ENCODE measurements at places on chromosomes 5 and 9.
A peak's percentile ranks its signal among the peaks of the same experiment; 100 is the strongest.

DNA sequence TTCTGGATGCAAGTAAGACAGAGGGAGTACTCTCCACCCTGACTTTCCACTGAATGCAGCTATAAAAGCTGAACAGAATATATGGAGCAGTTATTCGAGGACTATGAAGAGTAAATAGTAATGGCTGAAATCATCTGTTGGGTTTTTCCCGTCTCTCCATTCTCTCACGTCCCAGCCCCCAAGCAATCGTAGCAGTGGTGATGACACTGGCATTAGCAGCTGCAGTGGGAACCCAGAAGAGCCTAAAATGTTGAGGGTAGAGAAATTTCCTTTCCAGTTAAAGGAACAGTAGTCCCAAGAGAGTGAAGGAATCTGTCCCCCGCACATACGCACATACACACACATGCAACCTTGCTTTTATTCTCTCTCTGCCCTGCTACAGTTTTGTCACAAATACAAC lies 33.2 kb downstream of the MED27 start:
- no peak for DNase-seq

GRCh38 chr9:36318212-36318802 lies 60.1 kb upstream of the GNE start:
- DNase-seq = no peak

- no peak for DNase-seq
These were observed 139.2 kb upstream of the LHFPL2 start for GRCh38 chr5:78787783-78788182.

GRCh38 chr5:158809310-158809850 lies 290.3 kb downstream of the EBF1 start:
- DNase-seq = no peak

DNA sequence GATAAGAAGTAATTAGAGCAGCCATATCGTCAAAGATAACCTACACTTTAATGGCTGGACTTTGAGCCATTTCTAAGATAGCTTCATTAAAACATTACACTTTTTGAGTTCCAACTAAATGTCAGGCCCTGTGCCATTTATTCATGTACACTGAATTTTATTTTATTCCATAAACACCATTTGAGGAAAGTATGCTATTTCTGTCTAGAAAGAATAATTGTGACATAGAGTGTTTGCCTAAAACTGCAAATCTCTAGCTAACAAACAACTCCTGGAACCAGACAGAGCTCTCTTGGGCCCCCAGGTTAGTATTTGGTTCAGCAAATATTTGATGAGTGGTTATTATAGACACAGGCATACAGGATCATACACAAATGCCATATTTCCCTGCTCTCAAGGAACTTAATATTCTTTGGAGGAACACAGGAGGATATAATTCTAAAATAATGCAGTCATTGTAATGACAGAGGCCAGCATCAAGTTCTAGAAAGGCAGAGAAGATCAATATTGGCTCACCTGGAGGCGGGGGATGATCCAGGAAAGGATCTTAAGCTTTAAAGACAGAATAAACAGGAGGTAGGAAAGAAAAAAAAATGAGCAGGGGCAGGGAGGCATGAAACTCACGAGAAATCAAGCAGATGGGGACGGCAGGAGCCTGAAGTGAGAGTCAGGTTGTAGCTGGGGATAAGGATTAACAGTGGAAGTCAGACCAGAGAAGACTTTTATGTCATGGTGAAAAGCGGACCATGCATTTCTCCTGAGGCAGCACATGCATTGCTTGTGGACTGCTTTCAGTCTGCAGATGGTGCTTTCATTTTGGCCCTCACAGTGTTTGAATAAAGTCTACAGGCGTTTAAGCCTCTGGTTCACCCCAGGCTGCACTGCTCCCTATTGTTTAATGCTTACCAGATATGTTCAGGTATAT lies 127.7 kb downstream of the GCNT1 start:
- peak; percentile 17 for DNase-seq

DNA sequence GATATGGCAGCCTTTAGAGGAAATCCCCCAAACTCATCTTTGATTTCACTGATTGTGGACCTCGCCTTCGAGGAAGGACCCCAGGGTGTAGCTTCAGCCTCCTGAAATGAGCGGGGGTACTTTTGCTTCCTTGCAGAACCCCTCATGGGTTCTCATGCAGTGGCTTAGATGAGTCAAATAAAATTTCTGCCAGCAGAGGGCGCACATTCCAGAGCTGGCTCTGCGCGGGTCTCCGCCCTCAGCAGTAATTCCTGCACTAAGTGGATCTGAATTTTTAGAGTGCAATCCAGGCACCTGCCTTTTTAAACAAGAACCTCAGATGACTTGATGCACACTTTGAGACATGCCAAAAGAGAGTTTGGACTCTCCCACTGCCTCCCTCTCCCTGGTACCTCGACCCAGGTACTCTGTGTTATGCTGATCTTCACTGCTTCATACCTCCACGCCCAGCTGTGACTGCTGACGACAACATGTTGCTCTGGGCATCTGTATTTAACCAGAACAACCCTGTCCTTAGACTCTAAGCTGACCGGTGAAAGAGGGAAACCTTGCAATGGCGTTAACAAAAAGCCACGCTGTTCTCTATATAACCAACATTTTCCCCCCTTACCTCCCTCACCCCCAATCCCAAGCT lies 7.3 kb downstream of the EGFLAM start:
- DNase-seq = no peak

DNA sequence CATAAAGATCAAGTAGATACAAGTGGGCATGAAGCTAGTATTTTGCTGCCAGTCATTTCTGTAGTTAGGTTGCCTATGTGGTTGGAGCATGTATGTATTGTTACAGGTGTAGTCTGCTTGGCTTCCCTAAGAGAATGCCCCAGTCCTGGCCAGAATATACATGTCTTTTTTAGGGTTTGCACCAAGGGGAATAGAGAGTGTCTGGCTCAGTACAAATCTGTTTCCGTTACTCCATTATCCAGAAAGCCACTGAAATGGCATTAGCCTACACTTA lies 23.2 kb downstream of the TGFBR1 start:
- no peak for DNase-seq

GRCh38 chr9:120935383-120935857 lies 8.8 kb upstream of the TRAF1 start:
- peak; percentile 85 for DNase-seq

DNA sequence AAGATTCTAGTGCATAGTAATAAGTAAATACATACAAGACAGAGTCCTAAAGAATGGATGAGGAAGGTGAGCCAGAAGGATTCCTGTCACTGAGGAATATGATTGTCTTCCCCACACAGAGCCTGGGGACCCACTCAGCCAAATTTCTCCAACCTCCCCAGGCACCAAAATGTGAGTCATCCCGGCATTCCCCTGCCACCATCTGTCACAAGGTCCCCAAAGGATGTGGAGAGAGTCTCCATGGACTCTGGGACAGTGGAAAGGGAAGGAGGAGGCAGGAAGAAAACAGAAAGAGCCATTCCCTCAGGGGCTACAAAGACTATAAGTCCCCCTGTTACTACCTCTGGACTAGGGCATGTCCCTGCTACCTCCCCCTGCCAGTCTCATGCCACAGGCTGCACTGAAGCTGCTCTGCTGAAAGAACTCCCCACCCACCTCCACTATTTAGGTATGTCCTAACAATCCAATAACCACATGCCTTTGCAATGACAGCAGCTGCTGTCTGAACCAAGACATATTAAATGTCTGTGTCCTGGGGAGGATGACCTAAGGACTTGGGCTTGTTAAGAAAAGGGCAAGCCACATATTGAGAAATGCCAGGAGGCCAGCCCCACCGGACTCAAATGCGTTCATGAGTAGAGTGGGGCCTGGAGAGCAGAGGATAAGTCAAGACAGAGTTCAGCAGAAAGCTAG lies 10.7 kb upstream of the OR5C1 start:
- DNase-seq = no peak

DNA sequence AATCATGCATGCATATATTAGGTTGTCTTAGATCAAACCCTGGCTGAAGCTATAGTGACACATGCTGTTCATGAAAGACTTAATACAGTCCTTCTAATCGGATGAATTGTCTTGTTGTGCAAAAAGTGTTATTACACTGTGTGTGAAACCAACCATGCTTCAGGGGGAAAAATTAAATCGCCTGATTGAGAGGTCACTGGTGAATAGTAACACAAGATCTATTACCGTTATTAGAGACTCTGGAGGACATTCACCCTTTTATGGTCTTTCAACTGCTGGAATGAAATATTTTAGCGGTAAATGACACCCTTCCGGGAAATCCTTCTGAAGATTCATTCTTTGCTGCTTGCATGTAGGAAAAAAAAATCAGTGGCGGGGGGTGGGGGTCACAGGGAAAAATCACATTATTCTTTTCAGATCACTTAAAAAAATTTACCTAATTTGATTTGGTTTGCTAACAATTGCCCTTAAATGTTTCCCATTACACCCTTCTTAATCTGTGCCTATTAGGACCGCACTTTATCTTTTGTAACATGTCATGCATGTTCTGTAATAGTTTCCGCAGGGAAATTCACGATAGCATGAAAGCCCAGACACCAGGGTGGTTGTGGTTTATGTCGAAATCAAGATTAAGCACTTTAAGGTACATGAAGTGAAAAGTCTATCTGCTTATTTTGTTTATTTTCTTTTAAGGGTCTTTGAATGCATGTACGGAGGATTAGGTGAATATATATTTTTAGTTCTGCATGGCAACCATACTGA lies 120.6 kb downstream of the FOCAD start:
- no peak for DNase-seq

DNA sequence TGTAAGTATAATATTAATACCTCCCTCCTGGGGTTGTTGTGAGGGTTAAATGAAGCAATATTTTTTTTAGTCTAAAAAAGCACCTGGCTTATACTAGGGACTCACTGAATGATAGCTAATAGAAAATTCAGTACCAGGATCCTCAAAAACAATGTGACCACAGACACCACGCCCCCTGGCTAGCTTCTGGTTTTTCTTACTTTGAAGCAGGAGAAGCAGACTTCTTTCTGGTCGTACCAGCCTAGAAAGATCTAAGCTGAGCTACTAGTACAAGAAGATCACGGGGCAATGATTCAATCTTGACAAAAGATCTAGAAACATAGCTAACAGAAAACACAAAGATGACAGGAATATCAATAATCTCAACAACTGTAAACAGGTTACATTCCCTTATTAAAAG lies 218.5 kb upstream of the SLC30A5 start:
- no peak for DNase-seq

- DNase-seq = no peak
These were observed 20.8 kb upstream of the GTF3C5 start for GRCh38 chr9:133009906-133010582.

DNA sequence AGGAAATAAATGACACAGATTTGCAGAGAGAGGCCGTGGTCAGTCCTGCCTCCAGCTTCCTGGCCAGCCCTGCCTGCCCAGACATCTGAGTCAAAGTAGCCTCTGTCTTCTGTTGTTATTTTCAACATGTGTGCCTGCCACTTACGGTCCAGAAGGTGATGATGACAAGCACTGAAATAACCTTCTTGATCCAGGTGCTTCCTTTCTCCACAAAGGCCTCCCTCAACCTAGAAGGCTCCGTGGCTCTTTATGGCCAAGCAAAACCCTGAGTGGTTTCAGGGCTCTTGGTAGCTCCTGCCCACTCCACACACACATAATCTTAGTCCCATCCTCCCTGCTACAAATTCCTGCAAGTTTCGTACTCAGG lies 34.1 kb upstream of the SLC6A19 start:
- DNase-seq = no peak

DNA sequence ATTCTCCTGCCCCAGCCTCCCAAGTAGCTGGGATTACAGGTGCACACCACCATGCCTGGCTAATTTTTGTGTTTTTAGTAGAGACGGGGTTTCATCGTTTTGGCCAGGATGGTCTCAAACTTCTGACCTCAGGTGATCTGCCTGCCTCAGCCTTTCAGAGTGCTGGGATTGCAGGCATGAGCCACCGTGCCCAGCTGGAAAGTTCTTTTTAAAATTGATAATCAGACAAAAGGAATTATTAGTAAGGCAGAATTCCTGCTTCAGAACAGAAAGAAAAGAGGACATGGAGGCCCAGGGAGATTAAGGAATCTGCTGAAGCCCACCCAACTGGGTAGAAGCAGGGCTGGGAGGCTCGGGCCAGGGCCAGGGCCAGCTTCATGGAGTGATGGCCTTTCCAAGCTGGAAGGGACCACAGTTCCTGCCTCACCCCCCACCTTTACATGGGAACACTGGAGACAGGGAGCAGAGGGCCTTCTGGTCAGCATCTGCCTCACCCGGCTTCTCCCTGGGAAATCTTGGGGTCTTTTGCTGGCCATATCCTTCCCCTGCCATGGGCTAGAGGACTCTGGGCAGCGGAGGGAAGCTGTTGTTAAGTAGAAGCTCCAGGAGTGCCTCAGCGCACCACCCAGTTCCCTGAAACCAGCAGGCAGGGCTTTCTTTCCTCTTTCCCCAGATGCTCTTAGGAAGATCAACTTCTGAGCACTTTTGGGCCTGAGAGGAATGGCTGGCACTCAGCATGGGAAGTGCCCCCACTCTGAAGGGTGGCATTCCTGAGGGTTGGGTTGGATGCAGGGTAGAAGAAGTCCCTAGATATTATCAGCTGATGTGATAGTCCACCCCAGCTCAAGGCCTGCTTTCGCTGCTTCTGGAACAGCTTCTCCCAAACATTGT lies 70.1 kb downstream of the RGS3 start:
- no peak for DNase-seq

GRCh38 chr5:71932131-71932654 lies 175.1 kb upstream of the MAP1B start:
- no peak for DNase-seq

DNA sequence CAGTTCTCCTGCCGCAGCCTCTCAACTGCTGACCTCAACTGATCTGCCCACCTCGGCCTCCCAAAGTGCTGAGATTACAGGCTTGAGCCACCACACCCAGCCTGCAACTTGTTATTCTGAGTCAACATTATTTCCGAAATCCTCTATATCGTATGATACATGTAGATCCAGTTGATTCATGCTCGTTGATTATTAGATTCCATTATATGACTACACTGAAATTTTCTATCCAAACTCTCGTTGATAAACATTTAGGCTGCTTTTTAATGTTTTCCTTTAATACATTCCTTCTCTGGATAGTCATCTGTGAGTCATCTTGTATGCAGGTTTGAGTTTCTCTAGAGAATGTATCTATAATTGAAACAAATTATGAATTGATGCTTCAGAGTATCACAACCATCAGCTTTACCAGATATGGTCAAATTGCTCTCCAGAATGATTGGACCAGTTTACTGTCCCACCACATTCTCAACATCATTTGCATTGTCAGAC lies 4.1 kb downstream of the CDK7 start:
- no peak for DNase-seq

- no peak for DNase-seq
These were observed 149.6 kb downstream of the DROSHA start for GRCh38 chr5:31382051-31382878.
